Activated T-cell treated with anti-CD3 and anti-CD28 coated beads, Interleukin-2, amount 50 U/mL, for 4 hours (primary cell): ENCODE measurements at places on chromosomes 7 and 10.

GRCh38 chr10:97538411-97538810 lies 34.2 kb upstream of the ANKRD2 start:
- DNase-seq = no peak

DNA sequence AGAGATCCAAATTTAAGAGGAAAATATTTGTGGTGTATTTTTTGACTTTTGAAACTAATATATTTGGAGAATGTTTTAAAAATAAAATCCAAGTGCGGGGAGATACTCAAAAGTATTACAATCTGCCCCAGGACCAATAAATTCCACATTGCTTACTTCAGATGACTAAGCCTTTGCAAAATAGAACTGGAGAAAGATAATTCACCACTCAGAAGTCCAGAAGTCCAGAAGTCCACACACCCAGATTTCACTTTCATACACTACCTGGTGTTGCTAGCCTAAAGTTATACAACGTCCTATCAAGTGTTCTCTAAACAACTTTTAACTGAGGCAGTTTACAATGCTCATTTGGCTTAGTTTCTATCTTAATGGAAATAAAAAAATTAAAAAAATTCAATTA lies 487.0 kb upstream of the SEMA3D start:
- no peak for DNase-seq

DNA sequence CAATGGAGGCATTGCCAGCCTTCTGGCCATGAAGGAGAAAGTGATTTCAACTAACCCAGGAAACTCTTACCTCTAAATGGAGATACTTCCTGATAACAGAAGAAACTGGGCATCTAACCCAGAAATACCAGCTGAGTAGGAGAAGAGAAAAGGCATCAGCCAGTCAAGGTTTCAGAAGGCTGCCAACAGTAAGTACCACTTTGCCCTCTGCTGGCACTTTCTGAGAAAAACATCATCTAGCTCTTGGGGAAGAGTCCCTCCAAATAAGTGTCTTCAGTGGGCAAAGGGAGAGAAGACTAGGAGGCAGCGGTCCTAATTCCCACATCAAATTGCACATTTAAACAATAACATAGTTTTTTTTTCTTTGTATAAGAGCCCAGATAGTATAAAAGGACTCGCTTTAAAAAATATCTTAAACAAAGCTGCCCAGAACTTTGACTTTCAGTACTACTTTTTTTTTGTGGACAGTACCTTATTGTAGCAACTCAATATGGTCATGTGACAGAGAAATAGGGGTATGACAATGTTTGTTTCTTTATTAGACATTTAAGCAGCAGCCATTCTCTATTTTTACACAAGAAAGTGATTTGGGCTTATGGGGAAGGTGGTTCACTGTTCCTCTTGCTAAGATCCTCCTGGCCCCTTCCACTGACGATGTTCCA lies 157.3 kb downstream of the CTTNBP2 start:
- no peak for DNase-seq

DNA sequence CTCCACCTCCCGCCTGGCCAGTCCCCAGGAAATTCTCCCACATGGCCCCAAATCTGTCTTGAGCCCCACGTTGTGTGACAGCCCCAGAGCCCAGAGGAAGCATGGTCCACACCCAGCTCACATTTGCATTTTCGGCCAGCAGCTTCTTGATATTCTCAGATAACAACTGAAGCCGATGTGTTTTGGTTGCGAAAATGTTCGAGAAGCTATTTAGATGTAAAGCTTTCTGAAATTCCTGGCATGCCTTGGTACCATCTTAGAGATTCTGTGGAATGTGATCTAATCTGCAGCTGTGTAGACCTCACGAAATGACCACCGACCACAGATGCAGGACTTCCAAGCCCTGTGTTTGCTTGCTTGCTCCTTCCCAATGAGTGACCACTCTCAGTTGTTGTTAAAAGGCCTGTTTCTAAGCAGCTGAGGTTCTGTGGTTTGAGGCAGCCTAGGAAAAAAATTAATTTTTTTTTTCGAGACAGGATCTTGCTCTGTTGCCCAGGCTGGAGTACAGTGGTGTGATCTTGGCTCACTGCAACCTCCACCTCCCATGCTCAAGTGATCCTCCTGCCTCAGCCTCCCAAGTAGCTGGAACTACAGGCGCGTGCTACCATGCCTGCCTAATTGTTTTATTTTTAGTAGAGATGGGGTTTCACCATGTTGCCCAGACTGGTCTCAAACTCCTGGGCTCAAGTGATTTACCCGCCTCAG lies 8.8 kb downstream of the SLC4A2 start:
- no peak for DNase-seq

DNA sequence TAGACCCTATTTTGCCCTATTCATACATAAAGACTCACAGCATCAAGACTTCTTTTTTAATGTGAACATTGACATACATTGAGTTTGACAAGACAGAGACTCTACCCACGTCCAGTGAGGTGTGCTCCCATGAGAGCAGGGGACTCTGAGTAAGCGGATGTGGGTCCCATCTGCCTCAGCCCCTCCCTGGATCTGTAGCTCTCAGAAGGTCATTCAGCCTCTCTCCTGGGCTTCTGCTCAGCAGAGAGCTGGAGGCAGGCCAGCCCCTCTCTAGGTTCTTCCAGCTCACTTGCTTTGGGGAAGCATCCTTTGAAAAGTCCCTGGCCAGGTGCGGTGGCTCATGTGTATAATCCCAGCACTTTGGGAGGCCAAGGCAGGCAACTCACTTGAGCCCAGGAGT lies 146.9 kb upstream of the ZMIZ1 start:
- no peak for DNase-seq

GRCh38 chr7:4837803-4838625 lies 23.8 kb downstream of the PAPOLB start:
- no peak for DNase-seq

DNA sequence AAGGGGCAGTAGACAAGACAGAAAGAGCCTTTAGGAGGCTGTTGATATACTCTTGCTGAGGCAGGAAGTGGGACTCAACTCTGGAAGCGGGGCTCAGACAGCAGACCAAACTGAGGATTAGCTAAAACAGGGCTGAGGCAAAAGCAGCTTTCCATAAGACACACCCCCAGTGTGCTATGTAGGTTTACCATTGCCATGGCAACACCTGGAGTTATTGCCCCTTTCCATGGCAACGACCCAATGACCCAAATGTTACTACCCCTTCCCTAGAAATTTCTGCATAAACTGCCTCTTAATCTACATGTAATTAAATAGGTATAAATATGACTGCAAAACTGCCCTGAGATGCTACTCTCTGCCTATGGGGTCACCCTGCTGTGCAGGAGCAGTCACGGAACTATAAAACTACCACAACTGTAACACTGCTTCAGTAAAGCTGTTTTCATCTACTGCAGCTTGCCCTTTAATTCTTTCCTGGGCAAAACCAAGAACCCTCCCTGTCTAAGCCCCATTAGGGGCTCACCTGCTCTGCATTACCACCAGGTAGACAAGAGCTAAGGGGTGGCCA lies 348.4 kb upstream of the PODXL start:
- DNase-seq = no peak

DNA sequence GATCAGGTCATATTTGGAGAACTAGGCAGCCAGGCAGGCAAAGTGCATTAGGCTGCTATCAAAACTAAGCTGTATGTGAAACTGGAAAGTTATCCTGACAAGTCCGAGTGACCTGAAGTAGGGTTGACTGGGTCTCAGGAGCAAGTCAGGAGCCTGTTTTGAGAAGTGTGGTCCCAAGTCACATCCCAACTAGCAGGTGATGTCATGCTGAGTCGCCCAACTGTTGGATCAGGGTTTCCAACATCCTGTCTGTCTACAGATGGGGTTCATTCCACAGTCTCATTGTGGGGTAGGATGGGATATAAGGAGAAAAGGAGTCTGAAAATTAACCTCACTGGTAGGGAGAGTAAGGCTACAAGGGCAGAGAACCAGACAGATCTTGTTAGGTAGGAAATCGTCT lies 27.0 kb downstream of the SLC26A4 start:
- no peak for DNase-seq

DNA sequence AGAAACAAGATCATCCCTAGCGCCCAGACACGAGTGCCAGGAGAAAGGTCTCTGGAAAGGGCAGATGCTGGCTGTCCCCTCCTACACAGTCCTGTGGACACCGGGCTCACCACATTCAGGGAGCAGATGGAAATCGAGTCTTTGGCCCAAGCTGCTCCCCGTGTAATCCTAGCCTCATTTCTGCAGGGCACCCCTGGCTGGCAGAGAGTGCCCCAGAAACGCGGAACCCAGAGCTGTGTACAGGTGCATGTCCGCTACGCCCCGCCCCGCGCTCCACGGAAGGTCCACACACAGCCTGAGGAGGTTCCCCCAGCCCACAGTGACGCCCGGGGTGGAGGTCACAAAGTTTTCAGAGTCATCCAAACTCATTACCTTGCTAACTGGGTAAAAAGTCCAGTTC lies 202.8 kb downstream of the MAD1L1 start:
- no peak for DNase-seq

- no peak for DNase-seq
Measured at GRCh38 chr7:134041477-134041876, 85.7 kb upstream of the LRGUK start.
